CD4-positive, alpha-beta T cell treated with Interleukin-17A for 4 hours (primary cell): ENCODE measurements at places on chromosomes 12 and 14.

- no peak for DNase-seq
Measured at GRCh38 chr14:47103771-47104170, 452.2 kb upstream of the RPL10L start.

DNA sequence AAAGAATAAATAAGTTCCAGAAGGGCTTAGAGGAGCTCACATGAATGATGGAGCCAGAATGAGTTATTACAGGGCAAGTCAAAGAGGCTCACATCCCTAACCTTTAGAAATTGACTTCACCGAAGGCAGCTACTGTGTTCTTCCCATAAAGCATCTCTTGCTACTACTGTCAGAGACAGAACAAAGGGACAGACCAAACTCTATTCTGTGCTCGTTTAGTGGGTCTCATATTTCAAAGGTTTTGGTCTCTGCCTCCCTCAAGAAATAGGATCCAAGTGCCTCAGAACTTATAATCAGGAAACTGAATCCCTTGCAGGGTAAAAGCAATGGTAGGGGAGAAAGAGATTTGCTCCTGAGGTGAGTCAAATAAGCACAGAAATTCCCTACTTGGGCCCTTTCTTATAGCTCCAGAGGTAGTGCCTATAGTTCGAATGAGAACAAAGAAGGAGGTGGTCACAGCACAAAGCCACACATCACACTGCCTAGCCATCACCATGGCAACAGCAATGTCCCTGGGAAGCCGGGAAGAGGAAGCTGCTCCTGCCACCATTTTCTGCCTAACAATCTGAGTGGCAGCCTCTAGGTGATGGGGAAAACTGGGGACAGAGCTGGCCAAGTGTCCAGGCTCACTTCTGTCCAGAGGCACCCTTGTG is 294.9 kb downstream of the FOXN3 start:
- DNase-seq, result no peak

DNA sequence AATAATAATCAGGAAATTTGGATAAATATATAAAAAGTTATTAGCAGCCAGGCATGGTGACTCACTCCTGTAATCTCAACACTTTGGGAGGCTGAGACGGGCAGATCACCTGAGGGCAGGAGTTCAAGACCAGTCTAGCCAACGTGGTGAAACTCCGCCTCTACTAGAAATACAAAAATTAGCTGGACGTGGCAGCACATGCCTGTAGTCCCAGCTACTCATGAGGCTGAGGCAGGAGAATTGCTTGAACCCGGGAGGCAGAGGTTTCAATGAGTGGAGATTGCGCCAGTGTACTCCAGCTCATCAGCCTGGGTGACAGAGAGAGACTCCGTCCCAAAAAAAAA is 64.5 kb downstream of the SYT1 start:
- no peak for DNase-seq

DNA sequence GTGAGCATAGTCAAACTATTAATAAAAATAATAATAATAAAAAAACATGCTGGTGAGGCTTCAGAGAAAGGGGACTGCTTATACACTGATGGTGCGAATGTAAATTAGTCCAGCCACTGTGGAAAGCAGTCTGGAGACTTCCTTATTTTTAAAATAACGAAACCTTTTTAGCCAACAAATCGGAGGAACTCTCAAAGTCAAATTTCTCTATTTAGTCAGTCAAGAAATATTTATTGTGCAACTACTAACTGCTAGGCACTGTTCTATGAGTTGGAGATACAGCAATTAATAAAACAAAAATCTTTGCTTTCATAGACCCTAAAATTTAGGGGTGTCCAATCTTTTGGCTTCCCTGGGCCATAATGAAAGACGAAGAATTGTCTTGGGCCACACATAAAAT is 10.8 kb downstream of the TAOK3 start:
- DNase-seq, result no peak

- no peak for DNase-seq
Measured at GRCh38 chr12:32604565-32604964, 74.5 kb upstream of the DNM1L start.

- no peak for DNase-seq
Measured at GRCh38 chr12:72276181-72276805, 4.1 kb downstream of the TRHDE start.

GRCh38 chr12:121805171-121806008 is 1.6 kb downstream of the SETD1B start:
- no peak for DNase-seq

DNA sequence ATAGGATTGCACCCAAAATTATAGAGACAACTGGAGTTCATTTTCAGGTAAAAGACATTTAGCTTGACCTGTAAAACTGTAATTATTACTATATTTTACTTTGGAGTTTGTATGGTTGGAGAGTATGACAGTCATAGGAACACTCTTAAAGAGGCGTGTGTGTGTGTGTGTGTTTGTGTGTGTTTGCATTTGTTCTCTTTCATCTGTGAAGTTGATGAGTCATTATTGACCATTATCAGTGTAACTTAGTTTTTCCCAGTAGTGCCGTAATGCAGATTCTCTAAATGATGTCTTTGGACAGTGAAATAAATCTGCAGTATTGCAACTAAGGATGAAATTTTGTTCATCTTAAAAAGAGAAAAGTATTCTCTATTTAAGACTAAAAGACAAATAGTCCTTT is 13.0 kb downstream of the WASHC4 start:
- DNase-seq, result no peak
